Activated T-helper 1 cell treated with anti-CD3 and anti-CD28 coated beads, Interleukin-12 subunit alpha, Interleukin-12 subunit beta, Interleukin-2, Interleukin-4 antibody, amounts not matched to agents 30 ng/mL and 10 ng/mL and 1 ng/mL, durations not matched to agents 14 hours and 24 hours and 36 hours (primary cell): ENCODE measurements at places on chromosomes 7 and 10. TPM values are rescaled to one million over a fixed set of nuclear protein-coding genes. Genes with fewer than 3 reads are reported as not detected.

CRTAC1 gene
- total RNA-seq = not detected in 2 replicates

CUTC gene
- total RNA-seq = 42.2 and 45.4 TPM in 2 replicates

KCND2 gene
- total RNA-seq = not detected in 2 replicates

TMEM178B gene
- 2.5 and 3.7 TPM in 2 replicates for total RNA-seq

DNA sequence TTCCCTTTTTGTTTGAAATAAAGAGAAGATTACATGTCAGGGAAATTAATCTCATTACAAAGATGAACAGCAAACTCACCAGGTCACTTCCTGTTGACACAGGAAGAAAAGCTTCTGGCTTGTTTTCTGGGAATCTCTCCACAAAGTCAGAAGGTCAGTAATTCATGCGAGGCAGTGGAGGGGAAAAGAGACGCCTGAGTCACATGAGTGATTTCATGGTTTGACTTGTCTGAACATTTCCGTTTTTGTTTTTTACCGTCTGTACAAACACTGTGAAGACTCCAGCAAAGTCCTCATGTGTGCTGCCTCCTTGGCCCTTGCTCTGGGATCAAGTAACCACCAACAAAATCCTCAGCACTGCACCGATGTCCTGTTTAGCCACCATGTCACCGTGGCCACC lies 2.5 kb upstream of the HABP2 start:
- no peak for DNase-seq

GRCh38 chr10:13709931-13710650 lies 123.3 kb downstream of the PRPF18 start:
- DNase-seq = no peak

- DNase-seq = no peak
Measured at GRCh38 chr10:129331839-129332220, 135.2 kb upstream of the MGMT start.

- no peak for DNase-seq
Measured at GRCh38 chr10:110307805-110308204, 3.1 kb upstream of the SMNDC1 start.

DNA sequence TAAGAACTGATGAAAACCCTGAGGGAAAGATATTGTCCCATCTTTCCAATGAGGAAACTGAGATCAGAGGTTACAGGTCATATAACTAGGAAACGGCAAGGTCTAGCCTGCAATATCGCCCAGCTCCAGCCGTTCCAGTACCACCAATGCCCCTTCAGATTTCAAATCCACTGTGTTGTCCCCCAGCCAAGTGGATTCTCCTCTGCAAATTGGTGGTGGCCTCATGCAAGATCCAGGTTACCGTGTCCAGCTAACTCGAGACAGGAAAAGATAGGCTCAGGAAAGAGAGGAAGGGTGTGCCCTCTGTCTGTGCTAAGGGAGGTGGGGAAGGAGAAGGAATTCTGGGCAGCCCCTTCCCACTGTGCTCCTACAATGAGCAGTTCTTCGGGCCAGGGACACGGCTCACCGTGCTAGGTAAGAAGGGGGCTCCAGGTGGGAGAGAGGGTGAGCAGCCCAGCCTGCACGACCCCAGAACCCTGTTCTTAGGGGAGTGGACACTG lies 25.3 kb downstream of the PRSS2 start:
- no peak for DNase-seq

DNA sequence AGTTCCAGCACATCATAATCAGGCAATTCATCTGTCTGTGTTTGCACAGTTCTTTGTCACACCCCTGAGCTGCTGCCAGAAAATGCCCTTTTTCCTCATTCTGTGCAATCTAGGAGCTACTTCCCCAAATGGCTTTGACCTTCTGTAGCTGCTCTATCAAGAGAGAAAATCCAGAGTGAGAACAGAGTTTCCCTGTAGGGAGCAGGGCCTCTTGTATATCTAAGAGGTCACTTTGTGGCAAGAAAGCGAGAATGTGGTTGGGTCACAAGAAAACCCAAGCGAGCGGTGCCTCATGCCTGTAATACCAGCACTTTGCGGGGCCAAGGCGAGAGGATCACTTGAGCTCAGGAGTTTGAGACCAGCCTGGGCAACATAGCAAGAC lies 24.3 kb downstream of the SLC29A3 start:
- DNase-seq = no peak

- no peak for DNase-seq
Measured at GRCh38 chr10:62506371-62506770, 132.2 kb downstream of the ZNF365 start.

DNA sequence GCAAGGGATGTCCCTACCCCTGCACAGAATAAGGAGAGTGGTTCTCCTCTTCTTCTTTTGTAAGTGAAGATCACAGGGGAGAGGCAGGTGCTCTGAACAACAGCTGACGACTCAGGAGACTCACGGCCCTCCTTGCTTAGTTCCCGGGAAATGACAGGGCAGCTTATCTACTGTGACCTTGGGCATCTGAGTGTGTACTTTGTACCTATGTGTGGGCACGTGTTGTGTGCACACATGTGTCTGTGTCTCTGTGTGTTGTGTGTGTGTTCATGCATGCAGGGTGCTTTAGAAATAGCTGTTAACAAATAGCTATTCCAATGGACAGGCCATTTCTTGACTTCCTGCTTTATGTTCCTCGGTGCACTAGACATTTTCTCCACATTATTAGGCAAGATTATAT lies 80.5 kb upstream of the NPS start:
- DNase-seq = no peak

- DNase-seq = no peak
Measured at GRCh38 chr7:106749165-106749564, 88.2 kb upstream of the CCDC71L start.

- no peak for DNase-seq
Measured at GRCh38 chr7:138768241-138768640, 29.6 kb upstream of the TMEM213 start.
